ENCODE measurements at places on chromosomes 16 and 17. TPM values are rescaled to one million over a fixed set of nuclear protein-coding genes. Genes with fewer than 3 reads are reported as not detected.

SLFN12L gene
- not detected for total RNA-seq

KIF18B gene
- 12.4 TPM for total RNA-seq

ADAD2 gene
- total RNA-seq = not detected

TM4SF5 gene
- not detected for total RNA-seq

SCNN1B gene
- not detected for total RNA-seq

Measured in epithelial cell of alveolus of lung (primary cell).